ENCODE measurements at places on chromosomes 16 and 17.

DNA sequence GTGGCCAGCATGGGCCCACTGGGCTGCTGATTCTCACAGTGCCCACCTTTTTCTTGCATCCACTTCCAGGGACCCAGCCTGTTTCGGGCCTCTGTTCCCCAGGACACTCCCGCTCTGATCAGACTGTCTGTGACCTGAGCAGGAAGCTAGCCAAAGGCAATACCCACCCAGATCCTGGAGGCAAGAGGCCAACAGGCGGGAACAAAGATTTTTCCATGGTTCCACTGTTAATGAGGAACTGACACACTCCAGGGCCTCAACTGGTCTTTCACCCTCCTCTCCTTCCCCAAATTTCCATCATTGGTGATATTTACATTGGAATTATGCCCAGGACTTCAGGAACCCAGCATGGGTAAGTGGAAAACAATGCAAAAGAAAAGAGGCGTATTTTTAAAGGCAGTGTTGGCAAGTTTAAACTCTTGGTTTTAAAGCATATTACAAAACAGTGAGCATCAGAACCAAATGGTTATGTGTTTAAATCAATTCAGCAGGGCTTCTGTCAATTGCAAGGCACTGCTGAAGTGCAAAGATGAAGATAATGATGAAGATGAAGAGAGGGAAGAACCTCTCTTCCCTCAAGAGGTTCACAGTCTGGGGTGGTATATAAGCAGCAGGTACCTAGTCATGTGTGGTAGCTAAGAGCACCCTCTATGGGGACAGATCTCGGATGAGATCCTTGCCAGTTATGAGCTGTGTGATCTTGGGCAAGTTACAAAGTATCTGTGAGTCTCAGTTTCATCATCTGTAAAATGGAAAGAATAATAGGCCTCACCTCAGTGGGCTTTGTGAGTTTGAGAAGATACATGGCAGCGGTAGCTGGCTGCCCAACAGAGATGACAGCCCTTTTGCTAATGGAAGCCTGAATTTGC lies 14.4 kb upstream of the ATP2A3 start:
- no peak for DNase-seq

DNA sequence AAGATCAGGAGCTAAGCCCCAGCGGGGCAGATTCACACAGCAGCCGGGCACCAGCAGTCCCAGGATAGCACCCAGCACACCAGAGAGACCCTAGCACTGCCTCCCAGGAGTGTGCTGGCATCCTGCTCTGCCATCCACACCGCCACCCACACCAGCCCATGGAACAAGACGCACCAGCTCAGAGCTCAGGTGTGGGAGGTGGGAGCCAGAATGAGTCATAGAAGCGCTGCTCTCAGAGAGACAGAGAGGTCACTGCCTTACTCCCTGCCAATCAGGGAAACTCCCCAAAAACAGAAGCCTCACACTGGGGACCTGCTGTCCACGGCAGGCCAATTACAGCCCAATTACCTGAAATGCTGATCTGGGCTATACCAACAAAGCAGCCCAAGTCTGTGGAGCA lies 64.9 kb downstream of the CDYL2 start:
- no peak for DNase-seq

DNA sequence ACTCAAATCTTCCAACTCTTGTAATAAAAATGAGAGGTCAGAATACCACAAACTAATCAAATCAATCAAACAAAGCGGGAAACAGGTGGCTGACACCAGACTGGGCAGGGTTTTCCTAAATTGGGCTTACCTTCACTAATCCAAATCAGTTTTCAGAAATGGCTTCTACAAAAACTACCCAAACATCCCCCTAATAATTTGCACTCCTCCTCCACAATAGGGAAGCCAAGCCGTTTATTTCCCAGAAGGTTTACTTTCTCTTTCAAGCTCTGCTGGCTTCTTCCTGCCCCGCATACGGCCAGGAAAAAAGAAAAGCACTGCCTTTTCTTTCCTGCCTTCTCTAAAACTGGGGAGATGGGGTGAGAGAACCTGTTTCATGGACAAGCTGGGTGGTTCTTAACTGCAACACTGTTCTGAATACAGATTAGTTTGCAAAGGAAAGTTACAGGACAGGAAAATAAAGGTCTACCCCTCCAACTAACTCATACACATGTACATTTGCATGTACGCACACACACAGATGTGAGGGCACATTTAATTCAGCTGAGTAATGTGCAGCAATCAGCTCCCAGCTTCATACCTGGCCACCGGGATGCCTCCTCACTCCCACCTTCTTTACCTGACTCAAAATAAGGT lies 9.2 kb downstream of the STAT3 start:
- DNase-seq = no peak

DNA sequence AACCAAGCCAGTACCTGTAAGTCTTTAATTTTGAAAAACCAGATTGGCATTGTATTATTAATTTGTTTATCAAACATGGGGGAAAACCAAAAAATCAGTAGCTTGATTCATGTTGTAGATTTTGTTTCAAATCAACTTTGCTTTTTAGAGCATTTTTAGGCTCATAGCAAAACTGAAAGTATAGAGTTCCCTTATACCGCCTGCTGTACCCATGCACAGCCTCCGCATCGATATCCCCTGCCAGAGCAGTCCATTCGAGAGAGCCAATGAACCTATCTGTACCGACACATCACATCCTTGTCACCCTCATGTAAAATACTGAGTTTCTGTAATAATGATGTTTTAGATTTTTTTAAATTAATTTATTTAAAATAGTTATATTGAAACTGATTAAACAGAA lies 16.2 kb upstream of the MRC2 start:
- DNase-seq = no peak

DNA sequence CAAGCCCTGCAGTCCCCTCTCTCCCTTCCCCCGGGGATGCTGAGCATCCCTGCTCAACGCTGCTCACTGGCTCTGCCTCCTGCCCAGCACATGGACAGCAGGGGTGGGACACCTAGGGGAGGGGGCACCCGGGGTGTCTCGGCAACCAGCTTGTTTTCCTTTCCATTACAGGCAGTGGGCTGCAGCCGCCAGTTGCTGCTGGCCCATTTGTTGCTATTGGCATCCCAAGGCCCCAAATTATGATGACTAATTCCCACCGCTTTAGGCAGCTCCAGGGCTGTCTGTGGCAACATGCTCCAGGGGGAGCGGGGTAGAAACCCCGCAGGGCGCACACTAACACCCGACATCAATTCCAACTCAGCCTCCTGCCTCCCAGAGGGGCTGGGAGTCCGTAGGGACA lies 4.9 kb downstream of the SDK2 start:
- no peak for DNase-seq

- no peak for DNase-seq
Observed at GRCh38 chr17:11637796-11638195, 39.5 kb downstream of the DNAH9 start.

GRCh38 chr17:34706029-34706428 lies 126.6 kb downstream of the TMEM132E start:
- DNase-seq = peak; percentile 43

- peak; percentile 85 for DNase-seq
Observed at GRCh38 chr17:82414548-82415281, 3.4 kb upstream of the HEXD start.

DNA sequence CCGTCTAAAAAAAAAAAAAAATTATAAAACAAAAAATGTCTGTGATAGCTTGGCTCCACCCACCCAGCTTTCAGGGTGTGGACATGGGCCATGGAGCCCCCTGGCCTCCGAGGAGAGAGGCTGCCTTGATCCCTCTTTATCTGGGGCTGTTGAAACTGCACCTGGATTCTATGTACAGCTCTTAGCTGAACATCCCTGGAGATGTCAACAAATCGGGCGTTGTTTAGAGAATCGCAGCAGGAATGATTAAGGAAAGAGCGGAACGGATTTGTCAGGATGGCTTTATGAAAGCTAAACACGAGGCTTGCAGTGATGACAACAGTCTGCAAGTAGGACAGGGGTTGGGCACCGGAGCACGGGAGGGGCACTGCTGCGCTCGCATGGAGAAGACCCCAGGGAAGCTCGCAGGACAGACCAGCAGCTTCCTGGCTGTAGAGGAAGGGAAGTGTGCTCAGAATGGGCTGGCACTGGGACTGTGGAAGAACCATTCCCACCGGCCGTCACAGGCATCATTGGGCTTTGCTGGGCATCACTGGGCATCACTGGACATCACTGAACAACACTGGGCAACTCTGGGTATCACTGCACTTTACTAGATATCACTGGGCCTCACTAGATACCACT lies 195.8 kb upstream of the FOXF1 start:
- DNase-seq = no peak

- DNase-seq = no peak
Observed at GRCh38 chr17:39569126-39569525, 38.6 kb downstream of the NEUROD2 start.

GRCh38 chr17:76631821-76632565 lies 11.6 kb downstream of the ST6GALNAC1 start:
- DNase-seq = no peak

- no peak for DNase-seq
Observed at GRCh38 chr17:79478051-79478461, 132.8 kb downstream of the RBFOX3 start.

DNA sequence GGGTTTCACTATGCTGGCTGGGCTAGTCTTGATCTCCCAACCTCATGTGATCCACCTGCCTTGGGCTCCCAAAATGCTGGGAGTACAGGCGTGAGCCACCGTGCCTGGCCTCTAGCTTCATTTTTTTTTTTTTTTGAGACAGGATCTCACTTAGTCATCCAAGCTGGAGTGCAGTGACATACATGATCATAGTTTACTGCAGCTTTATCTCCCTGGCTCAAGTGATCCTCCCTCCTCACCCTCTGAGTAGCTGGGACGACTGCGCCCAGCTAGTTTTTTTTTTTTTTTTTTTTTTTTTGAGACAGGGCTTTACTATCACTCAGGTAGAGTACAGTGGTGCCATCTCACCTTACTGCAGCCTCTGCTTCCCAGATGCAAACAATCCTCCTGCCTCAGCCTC lies 9.7 kb downstream of the RPA1 start:
- no peak for DNase-seq

DNA sequence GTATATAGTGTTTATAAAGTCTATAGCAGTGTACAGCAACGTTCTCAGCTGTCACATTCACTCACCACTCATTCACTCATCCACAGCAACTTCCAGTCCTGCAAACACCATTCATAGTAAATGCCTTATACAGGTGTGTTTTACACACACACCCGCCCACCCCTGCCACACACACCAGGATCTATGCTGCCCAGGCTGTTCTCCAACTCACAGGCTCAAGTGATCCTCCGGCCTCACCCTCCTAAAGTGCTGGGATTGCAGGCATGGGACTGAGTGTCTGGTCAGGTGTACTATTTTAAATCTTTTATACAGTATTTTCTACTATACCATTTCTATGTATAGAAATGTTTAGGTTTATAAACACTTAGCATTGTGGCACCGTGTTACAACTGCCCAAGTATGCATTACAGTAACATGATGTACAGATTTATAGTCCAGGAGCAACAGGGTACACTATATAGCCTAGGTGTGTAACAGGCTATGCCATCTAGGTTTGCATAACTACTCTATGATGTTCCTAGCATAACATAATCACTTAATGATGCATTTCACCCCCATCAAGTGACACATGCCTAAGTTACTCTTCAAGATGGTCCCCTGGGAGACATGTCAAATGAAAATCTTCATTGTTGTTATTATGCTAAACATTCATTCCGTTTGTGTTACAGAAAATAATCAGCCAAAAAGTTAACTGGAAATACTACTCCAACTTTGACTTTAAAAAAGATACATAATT lies 42.5 kb downstream of the CREBBP start:
- no peak for DNase-seq

GRCh38 chr17:28379814-28380801 lies 8.6 kb downstream of the SARM1 start:
- DNase-seq = no peak

DNA sequence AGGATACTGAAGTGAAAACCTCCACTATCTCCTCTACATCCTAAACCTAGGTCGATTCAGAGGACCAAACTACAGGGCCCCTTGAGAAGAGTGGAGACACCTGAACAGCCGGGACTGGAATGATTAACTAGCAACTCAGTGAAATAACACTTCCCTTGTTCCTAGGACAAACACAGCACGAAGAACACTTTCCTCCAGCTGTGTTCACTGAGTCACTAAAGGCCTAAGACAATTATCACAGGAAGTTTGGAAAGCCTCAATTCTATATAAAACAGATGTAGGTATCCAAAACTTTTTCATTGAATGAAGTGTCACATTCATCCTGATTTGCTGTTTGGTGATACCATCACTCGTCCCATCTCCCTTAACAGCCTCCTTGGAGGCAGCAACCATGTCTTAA lies 15.5 kb upstream of the CUEDC1 start:
- DNase-seq = no peak

GRCh38 chr16:74100395-74101326 lies 196.0 kb upstream of the PSMD7 start:
- no peak for DNase-seq

DNA sequence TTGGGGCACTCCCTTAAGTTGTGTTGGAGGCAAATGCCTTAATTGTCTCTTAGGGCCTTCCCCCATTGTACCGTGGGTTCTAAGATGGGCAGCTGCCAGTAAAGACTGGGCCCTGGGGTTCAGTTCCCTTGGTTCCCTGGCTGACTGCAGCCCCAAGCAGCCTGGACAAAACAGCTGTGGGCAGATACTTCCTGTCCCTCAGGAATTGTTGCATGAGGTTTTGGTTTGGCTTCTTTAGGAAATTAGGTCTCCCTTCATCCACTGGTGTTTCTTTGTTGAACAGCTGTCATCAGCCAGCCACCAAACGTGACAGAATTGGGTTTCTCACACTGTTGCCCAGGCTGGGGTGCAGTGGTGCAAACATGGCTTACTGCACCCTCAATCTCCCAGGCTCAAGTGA lies 42.0 kb upstream of the ETV4 start:
- DNase-seq = no peak

DNA sequence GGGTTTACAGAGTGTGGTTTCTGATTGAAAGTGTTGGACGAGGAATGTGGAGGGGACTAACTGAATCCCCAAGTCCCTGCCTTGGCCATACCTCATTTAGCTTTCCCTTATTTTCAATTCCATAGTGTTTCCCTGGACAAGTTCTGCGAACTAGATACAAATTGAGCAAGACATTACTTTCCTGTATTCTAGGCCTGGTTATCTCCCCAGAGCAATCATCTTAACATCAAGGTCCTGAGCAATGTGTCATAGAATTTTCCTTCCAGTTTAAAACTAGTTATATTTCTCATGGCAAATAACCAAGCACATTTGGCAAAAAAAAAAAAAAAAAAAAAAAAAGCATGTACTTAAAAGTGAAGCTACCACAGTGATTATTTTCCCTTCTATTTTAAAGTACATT lies 330.1 kb downstream of the CDH11 start:
- no peak for DNase-seq

GRCh38 chr17:47955497-47956461 lies 1.9 kb downstream of the PRR15L start:
- no peak for DNase-seq
